ENCODE measurements at places on chromosomes 7 and 10. TPM values are rescaled to one million over a fixed set of nuclear protein-coding genes. Genes with fewer than 3 reads are reported as not detected.

TEX36 gene
- total RNA-seq, result not detected

PNLIP gene
- not detected for total RNA-seq

MYL10 gene
- not detected for total RNA-seq

RTKN2 gene
- total RNA-seq, result 1.00 TPM

EVX1 gene
- total RNA-seq, result under 0.01 TPM

BTBD16 gene
- total RNA-seq, result not detected

ANKRD22 gene
- not detected for total RNA-seq

PON3 gene
- total RNA-seq, result not detected

AKR1C8 gene
- not detected for total RNA-seq

GATA3 gene
- total RNA-seq, result not detected

THNSL1 gene
- total RNA-seq, result 2.3 TPM

CALHM1 gene
- total RNA-seq, result not detected

HOXA5 gene
- total RNA-seq, result 1.4 TPM

LRIT1 gene
- not detected for total RNA-seq

Data from smooth muscle cell of bladder (primary cell).